ENCODE measurements at places on chromosomes 16 and 17. TPM values are rescaled to one million over a fixed set of nuclear protein-coding genes. Genes with fewer than 3 reads are reported as not detected.
A peak's percentile ranks its signal among the peaks of the same experiment; 100 is the strongest.

The CD300LF gene
- 6.3 TPM for total RNA-seq

The KIF2B gene
- total RNA-seq = not detected

The MYH8 gene
- total RNA-seq = not detected

The RAB37 gene
- 6.6 TPM for total RNA-seq

The ATP2C2 gene
- total RNA-seq = 0.61 TPM

The PDE6G gene
- total RNA-seq = 0.35 TPM

The MYCBPAP gene
- 1.8 TPM for total RNA-seq

DNA sequence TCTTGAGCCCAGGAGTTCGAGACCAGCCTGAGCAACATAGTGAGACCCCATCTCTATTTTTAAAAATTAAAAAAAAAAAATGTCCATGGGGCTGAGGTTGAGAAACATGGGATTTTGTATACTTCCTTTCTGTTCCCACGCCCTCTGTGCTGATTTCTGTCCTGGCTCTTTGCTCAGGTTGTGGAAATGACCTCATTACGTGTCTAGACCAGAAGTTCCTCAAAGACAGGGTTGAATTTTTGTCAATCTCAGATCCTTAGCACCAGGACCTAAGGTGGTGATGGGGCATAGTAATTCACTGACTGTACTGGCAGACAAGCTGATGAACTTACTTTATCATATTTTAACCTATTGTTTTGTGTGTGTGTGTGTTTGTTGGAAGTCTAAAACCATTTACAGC lies 11.2 kb upstream of the HNF1B start:
- H3K27ac ChIP-seq = no peak overlapping the region
- no peaks in the 10 kb centered on the region for H3K36me3 ChIP-seq
- peaks cover 23% of the 10 kb centered on the region for H3K27me3 ChIP-seq
- no peak overlapping the region for H3K4me3 ChIP-seq

- H3K4me3 ChIP-seq = no peak overlapping the region
- no peak for DNase-seq
- no peaks in the 10 kb centered on the region for H3K27me3 ChIP-seq
- no peaks in the 10 kb centered on the region for H3K36me3 ChIP-seq
Observed at GRCh38 chr17:74159226-74159840, 44.1 kb upstream of the RPL38 start.

DNA sequence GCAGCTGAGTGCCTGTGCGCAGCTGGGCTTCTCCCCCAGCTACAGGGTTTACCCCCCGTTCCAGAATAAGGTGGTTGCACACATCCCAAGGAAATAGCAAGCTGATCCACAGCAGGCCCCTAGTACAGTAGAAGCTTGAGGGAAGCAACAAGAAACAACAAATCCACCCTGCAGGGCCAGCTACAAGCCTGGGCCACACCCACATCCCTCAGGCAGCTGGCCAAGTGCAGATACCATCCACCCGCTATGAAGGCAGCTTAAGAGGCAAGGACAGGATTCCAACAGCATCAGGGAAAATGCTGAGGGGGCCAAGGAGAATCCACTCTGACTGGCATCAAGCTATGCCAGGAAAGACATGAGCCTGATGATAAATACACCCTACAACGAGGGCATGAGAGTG lies 66.9 kb upstream of the RCVRN start:
- no peak overlapping the region for H3K27ac ChIP-seq
- H3K4me3 ChIP-seq = no peak overlapping the region
- no peaks in the 10 kb centered on the region for H3K27me3 ChIP-seq
- no peak for DNase-seq
- no peaks in the 10 kb centered on the region for H3K4me1 ChIP-seq

DNA sequence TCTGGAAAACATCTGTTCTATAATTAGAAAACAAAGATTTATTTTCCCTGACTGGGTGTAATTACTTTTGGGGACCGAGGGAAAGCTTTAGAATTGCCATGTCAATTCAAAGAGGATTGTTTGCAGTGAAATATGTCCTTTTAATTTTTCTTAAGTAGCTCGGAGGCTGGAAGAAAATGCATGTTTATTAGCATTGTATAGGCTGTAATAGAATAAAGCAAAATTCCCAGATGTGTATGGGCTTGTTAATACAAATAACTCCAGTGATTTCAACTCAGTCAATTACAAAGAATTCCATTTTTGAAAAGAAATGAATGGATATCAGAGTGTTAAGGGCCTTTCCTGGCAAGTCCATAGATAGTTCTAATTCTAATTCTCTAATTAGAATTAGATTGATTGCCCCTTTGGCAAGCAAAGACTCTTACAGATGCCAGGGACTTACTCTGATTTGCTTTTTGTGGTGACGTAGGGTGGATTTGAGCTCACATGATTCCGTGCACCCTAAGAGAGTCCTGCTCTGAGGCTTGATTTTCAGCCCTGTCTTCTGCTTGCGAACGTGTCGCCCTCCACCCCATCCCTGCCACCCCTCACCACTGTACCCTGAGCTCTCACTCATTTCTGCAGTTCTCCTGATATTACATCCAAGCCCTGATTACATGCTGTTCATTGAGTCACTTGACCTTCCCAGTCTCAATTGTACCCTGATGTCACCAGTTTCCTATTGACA lies 70.0 kb upstream of the FAM20A start:
- H3K27me3 ChIP-seq = no peaks in the 10 kb centered on the region
- no peak overlapping the region for H3K27ac ChIP-seq
- H3K4me3 ChIP-seq = no peak overlapping the region
- no peak for DNase-seq
- no peaks in the 10 kb centered on the region for H3K4me1 ChIP-seq

- no peak for DNase-seq
- H3K27ac ChIP-seq = no peak overlapping the region
- H3K27me3 ChIP-seq = no peaks in the 10 kb centered on the region
- no peaks in the 10 kb centered on the region for H3K36me3 ChIP-seq
Observed at GRCh38 chr17:6455321-6455705, 11.1 kb downstream of the PIMREG start.

GRCh38 chr17:222172-222571 lies 40.7 kb upstream of the DOC2B start:
- H3K27ac ChIP-seq = no peak overlapping the region
- no peaks in the 10 kb centered on the region for H3K27me3 ChIP-seq
- no peaks in the 10 kb centered on the region for H3K36me3 ChIP-seq

- peak; percentile 82 for DNase-seq
- H3K36me3 ChIP-seq = no peaks in the 10 kb centered on the region
- no peaks in the 10 kb centered on the region for H3K27me3 ChIP-seq
- peak overlapping the region; percentile 63 for H3K27ac ChIP-seq
- no peak overlapping the region for H3K4me3 ChIP-seq
Observed at GRCh38 chr17:77312786-77313599, 172.2 kb downstream of the SEC14L1 start.

- no peaks in the 10 kb centered on the region for H3K36me3 ChIP-seq
- no peaks in the 10 kb centered on the region for H3K4me1 ChIP-seq
- no peak overlapping the region for H3K4me3 ChIP-seq
- H3K27me3 ChIP-seq = no peaks in the 10 kb centered on the region
- no peak for DNase-seq
Observed at GRCh38 chr16:17213025-17213424, 257.7 kb downstream of the XYLT1 start.

GRCh38 chr16:9118170-9118569 lies 26.7 kb downstream of the HAPSTR1 start:
- H3K36me3 ChIP-seq = peaks cover 45% of the 10 kb centered on the region
- H3K27ac ChIP-seq = no peak overlapping the region
- peaks cover 50% of the 10 kb centered on the region for H3K4me1 ChIP-seq
- no peak overlapping the region for H3K4me3 ChIP-seq
- no peaks in the 10 kb centered on the region for H3K27me3 ChIP-seq

DNA sequence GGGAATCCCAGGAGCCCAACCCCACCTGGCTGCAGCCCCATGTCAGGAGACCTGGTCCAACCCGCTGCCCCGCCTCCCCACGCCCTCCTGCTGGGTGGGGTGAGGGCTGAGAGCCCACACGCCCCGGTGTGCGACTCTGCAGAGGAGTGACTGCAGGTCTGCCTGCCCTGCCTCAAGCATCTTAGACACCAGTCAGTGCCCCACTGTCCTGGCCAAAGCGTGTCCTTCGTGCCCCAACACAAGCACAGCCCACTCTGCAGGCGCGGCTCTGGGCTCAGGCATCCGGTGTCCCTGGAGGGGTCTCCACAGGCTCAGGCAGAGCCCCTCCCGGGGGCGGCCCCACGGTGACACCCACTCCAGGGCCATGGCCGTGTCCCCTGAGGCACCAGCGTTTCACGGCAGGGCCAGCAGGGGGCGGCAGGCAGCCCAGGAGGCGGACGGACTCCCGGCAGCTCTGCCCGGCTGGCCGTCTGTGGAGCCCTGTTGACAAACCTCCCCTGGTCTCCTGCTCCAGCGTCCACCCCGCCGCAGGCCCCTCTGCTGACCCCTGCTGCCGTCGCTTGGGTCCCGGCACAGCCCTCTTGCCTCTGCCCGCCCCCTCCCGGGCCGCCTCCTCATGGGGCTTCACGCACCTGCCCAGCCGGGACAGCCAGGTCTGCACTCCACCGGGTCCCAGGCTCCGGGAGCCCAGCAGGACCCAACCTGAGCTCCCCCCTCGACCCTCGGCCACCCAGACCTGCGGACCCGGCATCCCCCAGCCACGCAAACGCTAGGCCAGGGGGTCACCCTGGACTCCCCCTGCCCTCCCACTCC lies 8.6 kb upstream of the UBE2I start:
- H3K36me3 ChIP-seq = no peaks in the 10 kb centered on the region
- no peak overlapping the region for H3K4me3 ChIP-seq
- no peaks in the 10 kb centered on the region for H3K27me3 ChIP-seq
- DNase-seq = peak; percentile 77
- H3K27ac ChIP-seq = no peak overlapping the region

DNA sequence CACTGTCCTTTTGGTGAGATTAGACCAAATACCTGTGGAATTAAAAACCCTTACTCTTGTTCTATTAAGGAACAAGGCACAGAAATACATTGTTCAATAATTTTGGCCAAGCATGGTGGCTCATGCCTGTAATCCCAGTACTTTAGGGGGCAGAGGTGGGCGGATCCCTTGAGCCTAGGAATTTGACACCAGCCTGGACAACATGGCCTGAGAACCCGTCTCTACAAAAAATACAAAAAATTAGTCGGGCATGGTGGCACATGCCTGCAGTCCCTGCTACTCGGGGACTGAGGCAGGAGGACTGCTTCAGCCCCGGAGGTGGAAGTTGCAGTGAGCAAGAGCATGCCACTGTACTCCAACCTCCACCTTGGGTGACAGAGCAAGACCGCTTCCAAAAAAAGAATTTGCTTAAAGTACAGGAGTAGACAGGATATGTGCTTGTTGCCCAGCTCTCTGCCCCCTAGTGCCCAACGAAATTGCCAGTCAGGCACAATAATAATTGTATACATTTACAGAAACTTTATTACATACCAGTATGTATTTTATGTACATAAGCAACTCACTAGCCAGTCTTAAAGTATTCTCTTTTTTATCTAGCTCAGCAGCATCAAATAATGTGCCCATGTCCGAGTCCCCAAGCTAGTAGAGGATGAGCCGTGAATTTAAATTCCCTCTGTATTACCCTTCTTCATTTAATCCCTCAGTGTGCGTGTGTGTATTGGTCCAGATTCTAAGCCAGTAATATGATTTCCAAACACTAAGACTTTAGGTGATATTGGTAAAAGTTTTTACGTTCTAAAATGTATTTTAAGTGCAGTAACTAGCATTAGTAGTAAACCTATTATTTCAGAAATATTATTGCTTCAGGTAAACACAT lies 1.4 kb downstream of the THUMPD1 start:
- no peak for DNase-seq
- H3K27me3 ChIP-seq = no peaks in the 10 kb centered on the region
- peak overlapping the region; percentile 95 for H3K27ac ChIP-seq
